ENCODE measurements at places on chromosomes 5 and 9.

DNA sequence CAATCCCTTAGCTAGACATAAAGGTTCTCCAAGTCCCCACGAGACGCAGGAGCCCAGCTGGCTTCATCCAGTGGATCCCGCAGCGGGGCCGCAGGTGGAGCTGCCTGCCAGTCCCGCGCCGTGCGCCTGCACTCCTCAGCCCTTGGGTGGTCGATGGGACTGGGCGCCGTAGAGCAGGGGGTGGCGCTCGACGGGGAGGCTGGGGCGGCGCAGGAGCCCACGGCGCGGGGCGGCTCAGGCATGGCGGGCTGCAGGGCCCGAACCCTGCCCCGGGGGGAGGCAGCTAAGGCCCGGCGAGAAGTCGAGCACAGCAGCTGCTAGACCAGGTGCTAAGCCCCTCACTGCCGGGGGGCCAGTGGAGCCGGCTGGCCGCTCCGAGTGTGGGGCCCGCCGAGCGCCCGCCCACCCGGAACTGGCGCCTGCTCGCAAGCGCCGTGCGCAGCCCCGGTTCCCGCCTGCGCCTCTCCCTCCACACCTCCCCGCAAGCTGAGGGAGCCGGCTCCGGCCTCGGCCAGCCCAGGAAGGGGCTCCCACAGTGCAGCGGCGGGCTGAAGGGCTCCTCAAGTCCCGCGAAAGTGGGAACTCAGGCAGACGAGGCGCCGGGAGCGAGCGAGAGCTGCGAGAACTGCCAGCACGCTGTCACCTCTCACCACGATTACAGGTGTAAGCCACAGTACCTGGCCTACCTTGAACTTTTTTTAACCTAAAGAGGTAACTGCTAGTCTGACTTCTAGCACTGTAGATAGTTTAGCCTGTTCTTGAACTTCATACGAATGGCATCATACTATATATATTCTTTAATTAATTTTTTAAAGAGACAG is 35.5 kb downstream of the PTGS1 start:
- DNase-seq = no peak
- H3K27ac ChIP-seq = no peak overlapping the region
- peaks cover 16% of the 10 kb centered on the region for H3K27me3 ChIP-seq
- H3K4me1 ChIP-seq = peaks cover 2% of the 10 kb centered on the region
- no peaks in the 10 kb centered on the region for H3K36me3 ChIP-seq

DNA sequence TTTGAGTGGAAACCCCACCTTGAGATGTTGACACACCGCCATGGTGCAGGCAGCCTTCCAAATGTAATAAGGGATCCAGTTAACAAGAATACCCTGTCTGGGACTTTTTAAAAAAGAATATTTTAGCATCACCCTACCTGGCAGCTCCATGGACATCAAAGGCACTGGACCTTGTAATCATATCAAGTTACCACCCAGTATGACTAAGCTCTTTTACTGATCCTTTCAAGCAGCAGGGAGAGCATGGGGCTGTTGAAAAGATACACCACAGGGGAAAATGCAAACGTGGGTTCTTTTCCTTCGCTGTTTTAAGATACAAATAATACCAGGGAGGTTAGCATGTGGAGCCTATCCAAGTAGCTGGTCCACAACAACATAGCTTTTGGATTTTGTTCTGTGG is 211.2 kb downstream of the SAXO1 start:
- no peak overlapping the region for H3K27ac ChIP-seq
- no peak for DNase-seq
- H3K4me1 ChIP-seq = no peaks in the 10 kb centered on the region

DNA sequence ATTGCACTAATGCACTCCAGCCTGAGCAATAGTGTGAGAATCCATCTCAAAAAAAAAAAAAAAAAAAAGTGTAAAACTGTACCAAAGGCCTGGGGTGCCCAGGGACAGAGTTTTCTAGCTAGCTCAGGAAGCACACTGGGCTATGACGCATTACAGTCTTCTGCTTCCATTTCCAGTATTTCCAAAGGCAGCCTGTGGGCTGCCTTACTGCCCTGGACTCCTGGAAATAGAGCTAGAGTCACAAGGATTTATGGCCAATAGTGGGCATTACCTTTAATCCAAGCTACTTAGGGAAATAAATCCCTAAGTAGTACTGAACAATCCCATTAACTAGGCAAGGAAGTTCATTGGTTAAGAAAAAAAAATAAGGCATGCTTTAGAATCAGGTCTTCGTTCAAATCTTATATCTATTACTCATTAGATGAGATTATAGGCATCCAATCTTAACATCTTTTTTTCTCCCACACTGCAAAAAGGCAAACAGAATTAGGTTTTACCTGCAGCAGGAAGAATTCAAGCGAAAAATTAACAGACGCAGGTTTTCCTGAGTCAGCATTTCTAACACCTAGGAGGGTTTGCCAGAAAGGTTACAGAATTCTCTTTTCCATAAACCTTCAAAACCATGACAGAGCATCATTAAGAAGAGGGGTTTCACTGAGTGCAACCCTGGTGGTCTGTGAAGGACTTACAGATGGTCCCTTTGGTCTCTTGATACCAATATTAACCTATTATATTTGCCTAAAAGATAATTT is 85.6 kb upstream of the CCDC112 start:
- H3K27me3 ChIP-seq = peaks cover 8% of the 10 kb centered on the region
- H3K4me1 ChIP-seq = no peaks in the 10 kb centered on the region
- H3K4me3 ChIP-seq = no peak overlapping the region

DNA sequence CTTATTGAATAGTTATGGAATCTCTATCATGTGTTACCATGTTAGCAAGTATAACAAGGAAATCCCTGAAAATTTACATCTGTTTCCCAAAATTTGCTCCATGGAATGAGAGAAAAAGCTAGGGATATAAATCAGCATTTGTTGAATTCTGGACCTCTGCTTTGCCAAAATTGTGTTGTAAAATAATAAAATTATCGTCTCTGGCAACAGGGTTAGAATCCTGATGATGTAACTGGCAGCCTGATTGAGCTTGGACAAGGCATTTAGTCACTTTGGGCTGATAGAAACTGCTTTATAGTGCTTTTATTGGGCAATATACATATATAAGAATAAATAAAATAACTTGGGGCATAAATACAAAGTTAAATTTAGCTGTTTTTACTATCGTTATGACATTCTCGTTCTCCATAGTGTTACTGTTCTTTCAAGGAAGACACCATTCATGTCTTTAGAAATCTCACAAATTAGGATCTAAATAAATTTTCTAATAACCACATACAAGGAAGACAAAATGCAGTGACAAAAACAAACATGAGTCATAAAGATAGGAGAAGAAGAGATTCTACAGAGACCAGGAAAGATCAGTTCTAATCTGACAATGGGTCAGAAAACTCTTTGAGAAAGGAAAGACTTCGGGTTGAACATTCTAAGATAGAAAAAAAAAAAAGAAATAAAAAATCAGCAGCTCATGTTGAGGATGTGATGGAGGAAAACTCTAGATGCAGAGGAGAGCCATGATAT is 145.0 kb upstream of the CDH10 start:
- no peaks in the 10 kb centered on the region for H3K27me3 ChIP-seq
- DNase-seq = no peak
- H3K4me3 ChIP-seq = no peak overlapping the region

GRCh38 chr5:126794157-126794828 is 17.4 kb downstream of the LMNB1 start:
- H3K27me3 ChIP-seq = no peaks in the 10 kb centered on the region
- H3K4me3 ChIP-seq = no peak overlapping the region
- no peaks in the 10 kb centered on the region for H3K36me3 ChIP-seq
- peaks cover 42% of the 10 kb centered on the region for H3K4me1 ChIP-seq

DNA sequence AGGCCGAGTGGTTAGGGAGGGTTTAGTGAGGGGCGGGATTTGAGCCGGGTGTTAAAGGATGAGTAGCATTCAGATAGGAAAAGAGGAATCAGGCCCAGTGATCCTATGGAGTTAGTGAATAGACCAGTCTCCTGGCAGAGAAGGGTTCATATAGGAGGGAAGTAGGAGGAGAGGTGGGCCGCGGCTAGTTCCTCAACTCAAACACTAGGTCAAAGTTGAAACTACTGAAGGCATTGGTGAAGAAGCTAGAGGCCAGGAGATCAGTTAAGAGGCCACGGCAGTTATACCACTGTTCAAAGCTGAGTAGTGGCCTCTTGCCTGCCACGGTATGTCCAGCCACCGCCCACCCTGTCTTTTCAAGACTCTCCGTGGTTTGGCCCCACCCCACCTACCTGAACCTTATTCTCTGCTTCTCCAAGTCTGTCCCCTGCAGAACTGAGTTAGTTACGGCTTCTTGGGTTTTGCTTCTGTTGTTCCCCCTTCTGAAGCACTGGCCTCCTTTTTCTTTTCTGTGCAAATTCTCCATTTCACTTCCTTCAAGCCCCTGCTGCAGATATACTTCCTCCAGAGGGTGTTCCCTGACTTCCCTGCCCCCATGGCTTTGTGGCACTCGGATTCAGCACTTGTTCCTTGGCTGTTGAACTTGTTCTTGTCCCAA is 1.8 kb downstream of the ZBTB34 start:
- H3K27ac ChIP-seq = peak overlapping the region; percentile 82
- H3K27me3 ChIP-seq = peaks cover 5% of the 10 kb centered on the region
- DNase-seq = peak; percentile 39
- peak overlapping the region; percentile 86 for H3K4me3 ChIP-seq
- H3K4me1 ChIP-seq = peaks cover 29% of the 10 kb centered on the region

GRCh38 chr5:17222664-17223063 is 5.2 kb downstream of the BASP1 start:
- no peaks in the 10 kb centered on the region for H3K27me3 ChIP-seq
- DNase-seq = no peak
- H3K4me3 ChIP-seq = no peak overlapping the region
- peaks cover 62% of the 10 kb centered on the region for H3K4me1 ChIP-seq
- H3K36me3 ChIP-seq = no peaks in the 10 kb centered on the region
- H3K27ac ChIP-seq = peak overlapping the region; percentile 38

DNA sequence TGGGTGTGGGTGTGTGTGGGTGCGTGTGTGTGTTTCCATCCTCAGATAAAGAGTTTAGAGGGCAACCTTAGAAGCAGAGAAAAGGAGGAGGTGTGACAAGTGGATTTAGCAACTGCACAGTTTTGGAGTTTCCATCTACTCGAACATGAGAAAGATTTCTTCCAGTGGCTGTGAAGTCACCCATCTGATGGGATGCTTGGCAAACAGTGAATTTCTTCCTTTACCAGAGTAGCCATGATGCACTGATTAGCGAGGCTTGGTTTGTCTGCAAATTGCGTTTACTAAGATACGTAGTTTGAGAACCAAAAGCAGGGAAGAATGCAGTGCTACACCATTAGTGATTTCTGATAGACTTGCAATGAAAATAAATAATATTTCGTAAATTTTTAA is 791 bp upstream of the STARD4 start:
- H3K36me3 ChIP-seq = no peaks in the 10 kb centered on the region
- H3K4me1 ChIP-seq = peaks cover 39% of the 10 kb centered on the region
- H3K27ac ChIP-seq = peak overlapping the region; percentile 99
- no peak for DNase-seq
- H3K4me3 ChIP-seq = peak overlapping the region; percentile 100

GRCh38 chr9:19496321-19497050 is 87.7 kb downstream of the ACER2 start:
- H3K27ac ChIP-seq = no peak overlapping the region
- no peak overlapping the region for H3K4me3 ChIP-seq
- peaks cover 18% of the 10 kb centered on the region for H3K27me3 ChIP-seq
- no peaks in the 10 kb centered on the region for H3K4me1 ChIP-seq

- no peaks in the 10 kb centered on the region for H3K36me3 ChIP-seq
- no peak overlapping the region for H3K27ac ChIP-seq
- no peak for DNase-seq
- H3K4me3 ChIP-seq = no peak overlapping the region
- H3K27me3 ChIP-seq = no peaks in the 10 kb centered on the region
- H3K4me1 ChIP-seq = peaks cover 17% of the 10 kb centered on the region
Observed at GRCh38 chr5:54700986-54701578, 183.5 kb downstream of the SNX18 start.

GRCh38 chr5:3217114-3217513 is 378.5 kb upstream of the IRX1 start:
- no peaks in the 10 kb centered on the region for H3K4me1 ChIP-seq
- H3K27me3 ChIP-seq = no peaks in the 10 kb centered on the region
- no peak overlapping the region for H3K27ac ChIP-seq

GRCh38 chr9:32456564-32456963 is 69.4 kb downstream of the RIGI start:
- H3K4me3 ChIP-seq = no peak overlapping the region
- no peak for DNase-seq
- H3K27ac ChIP-seq = no peak overlapping the region
- H3K4me1 ChIP-seq = no peaks in the 10 kb centered on the region
